Psoas muscle (tissue), 8 donors: ENCODE measurements at places on chromosomes 4 and X.

GRCh38 chr4:183541010-183541751 is 36.3 kb downstream of the ING2 start:
- no peaks in the 10 kb centered on the region for H3K4me1 ChIP-seq
- H3K27me3 ChIP-seq, result no peaks in the 10 kb centered on the region
- no peak overlapping the region for H3K27ac ChIP-seq
- H3K36me3 ChIP-seq, result no peaks in the 10 kb centered on the region

DNA sequence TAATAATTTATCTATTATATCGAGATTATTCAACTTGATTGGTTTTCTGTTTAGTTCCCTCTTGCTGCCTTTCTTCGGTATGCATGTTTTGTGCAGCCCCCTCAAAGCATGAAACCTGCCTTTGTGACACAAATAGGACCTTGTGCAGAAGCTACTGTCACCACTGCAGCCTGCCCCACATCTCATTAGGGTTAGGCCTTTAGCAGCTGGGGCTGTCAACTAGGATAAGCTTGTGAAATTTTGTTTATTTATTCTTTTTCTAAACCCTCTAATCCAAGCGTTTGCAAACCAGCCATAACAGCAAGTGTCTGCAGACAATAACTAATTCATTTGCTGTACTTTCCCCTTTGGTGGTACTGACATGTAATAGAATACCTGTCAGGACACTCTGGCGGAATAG is 258.9 kb downstream of the RCHY1 start:
- no peaks in the 10 kb centered on the region for H3K27me3 ChIP-seq
- H3K27ac ChIP-seq, result no peak overlapping the region
- no peaks in the 10 kb centered on the region for H3K4me1 ChIP-seq

DNA sequence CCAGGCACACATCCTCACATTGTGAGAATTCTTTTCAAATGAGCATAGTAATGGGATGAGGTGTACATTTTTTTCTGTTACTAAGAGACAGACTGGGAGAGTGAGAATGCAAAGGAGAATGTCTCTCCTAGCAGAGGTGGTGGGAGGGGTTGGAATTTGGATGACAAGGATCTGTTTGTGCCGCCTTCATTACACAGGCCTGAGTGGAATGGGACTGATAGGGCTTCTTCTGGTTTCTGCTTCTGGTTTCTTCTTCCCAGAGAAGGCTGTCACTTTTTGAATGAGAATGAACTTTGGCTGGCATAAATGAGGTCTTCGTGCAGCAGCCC is 55.4 kb downstream of the C4orf51 start:
- DNase-seq, result no peak
- H3K36me3 ChIP-seq, result no peaks in the 10 kb centered on the region
- peaks cover 40% of the 10 kb centered on the region for H3K4me1 ChIP-seq
- peak overlapping the region; percentile 98 for H3K27ac ChIP-seq

DNA sequence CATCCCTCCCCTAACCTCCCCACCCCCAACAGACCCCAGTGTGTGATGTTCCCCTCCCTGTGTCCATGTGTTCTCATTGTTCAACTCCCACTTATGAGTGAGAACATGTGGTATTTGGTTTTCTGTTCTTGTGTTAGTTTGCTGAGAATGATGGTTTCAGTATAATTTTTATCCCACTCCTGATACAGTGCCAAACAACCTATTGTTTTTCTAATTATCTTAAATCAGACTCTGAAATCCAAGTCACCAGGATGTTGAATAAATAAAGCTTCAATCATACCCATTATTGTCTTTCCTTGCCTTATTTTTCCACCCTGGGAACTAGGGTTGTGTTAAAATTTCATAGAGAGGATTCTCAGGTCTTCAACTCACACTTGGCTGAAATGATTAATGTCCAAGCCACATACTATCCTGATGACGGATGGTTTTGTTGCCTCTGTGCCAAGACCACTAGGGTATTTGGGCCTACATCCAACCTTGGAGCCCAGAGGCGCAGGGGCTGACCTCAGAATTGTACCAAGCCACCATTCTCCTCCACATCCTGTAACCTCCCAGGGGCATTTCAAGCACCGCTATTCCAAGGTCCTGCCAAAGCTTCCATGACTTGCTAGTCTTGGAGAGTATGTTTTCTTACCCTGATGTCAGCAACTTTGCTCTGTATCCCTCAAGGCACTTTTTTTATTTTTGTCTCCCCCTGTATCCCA is 332.4 kb downstream of the ARHGAP24 start:
- peaks cover 12% of the 10 kb centered on the region for H3K4me1 ChIP-seq
- peak overlapping the region; percentile 11 for H3K27ac ChIP-seq
- no peak overlapping the region for H3K4me3 ChIP-seq
- no peaks in the 10 kb centered on the region for H3K36me3 ChIP-seq

GRCh38 chr4:41471126-41472071 is 66.6 kb upstream of the LIMCH1 start:
- H3K27me3 ChIP-seq, result no peaks in the 10 kb centered on the region
- DNase-seq, result no peak
- H3K27ac ChIP-seq, result peak overlapping the region; percentile 60
- peak overlapping the region; percentile 43 for H3K4me3 ChIP-seq
- peaks cover 31% of the 10 kb centered on the region for H3K4me1 ChIP-seq
- H3K36me3 ChIP-seq, result no peaks in the 10 kb centered on the region

- H3K4me3 ChIP-seq, result no peak overlapping the region
- no peaks in the 10 kb centered on the region for H3K36me3 ChIP-seq
- H3K27ac ChIP-seq, result no peak overlapping the region
- no peaks in the 10 kb centered on the region for H3K4me1 ChIP-seq
- no peaks in the 10 kb centered on the region for H3K27me3 ChIP-seq
These were observed 37.1 kb downstream of the LGI2 start for GRCh38 chr4:24993551-24994080.

DNA sequence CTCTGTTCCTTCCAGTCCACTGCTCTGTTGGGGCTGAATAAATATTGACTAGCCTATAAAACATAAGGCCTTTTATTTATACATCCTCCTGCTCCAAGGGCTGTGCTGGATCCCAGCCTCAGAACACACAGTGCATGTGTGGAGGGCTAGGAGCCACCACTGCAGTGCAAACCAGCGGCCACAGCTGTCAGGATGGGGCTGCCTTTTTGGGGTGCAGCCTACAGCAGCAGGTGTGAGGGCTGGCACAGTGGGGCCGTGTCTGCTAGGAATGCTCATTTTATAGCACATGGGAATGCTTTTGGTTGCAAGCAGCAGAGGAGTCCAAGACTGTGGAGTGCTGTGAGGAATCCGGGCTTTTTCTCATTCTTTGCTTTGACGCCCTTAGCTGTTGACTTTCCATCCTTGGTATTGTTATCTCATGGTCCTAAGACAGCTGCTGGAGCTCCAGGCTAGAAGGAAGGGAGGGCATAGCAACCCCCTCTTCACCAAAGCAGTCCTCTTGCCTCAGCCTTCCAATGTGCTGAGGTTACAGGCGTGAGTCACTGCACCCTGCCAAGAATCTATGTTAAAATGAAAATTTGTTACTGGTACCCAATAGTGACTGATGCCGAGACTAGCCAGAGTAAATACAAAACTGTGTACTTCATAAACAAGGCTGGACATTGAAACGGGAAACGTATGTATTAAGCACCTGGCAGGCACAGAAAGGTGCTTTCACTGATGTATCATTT is 334.3 kb upstream of the GATB start:
- H3K4me1 ChIP-seq, result no peaks in the 10 kb centered on the region
- H3K36me3 ChIP-seq, result no peaks in the 10 kb centered on the region
- H3K4me3 ChIP-seq, result no peak overlapping the region
- DNase-seq, result no peak
- no peak overlapping the region for H3K27ac ChIP-seq

- DNase-seq, result no peak
- no peak overlapping the region for H3K4me3 ChIP-seq
- H3K27me3 ChIP-seq, result no peaks in the 10 kb centered on the region
- H3K36me3 ChIP-seq, result no peaks in the 10 kb centered on the region
These were observed 1496.8 kb downstream of the RPA4 start for GRCh38 chrX:98380556-98380955.

GRCh38 chr4:109967798-109968520 is 55.3 kb downstream of the EGF start:
- no peaks in the 10 kb centered on the region for H3K27me3 ChIP-seq
- peaks cover 73% of the 10 kb centered on the region for H3K36me3 ChIP-seq
- no peaks in the 10 kb centered on the region for H3K4me1 ChIP-seq

GRCh38 chrX:34586936-34587335 is 70.1 kb downstream of the TMEM47 start:
- no peak overlapping the region for H3K4me3 ChIP-seq
- H3K27ac ChIP-seq, result no peak overlapping the region
- DNase-seq, result no peak
- H3K27me3 ChIP-seq, result peaks cover 4% of the 10 kb centered on the region

GRCh38 chrX:141176586-141177451 is at the start of gene LDOC1:
TSS of gene LDOC1 (minus strand) at chrX:141177129. CDS start at chrX:141177021, 108 bp downstream.
- peak within 1 kb of the TSS; percentile 63 for H3K4me3 ChIP-seq
- DNase-seq, result peak; percentile 80
- peaks cover 11% of the 10 kb centered on the region for H3K27me3 ChIP-seq
- no peak within 1 kb of the TSS for H3K27ac ChIP-seq

DNA sequence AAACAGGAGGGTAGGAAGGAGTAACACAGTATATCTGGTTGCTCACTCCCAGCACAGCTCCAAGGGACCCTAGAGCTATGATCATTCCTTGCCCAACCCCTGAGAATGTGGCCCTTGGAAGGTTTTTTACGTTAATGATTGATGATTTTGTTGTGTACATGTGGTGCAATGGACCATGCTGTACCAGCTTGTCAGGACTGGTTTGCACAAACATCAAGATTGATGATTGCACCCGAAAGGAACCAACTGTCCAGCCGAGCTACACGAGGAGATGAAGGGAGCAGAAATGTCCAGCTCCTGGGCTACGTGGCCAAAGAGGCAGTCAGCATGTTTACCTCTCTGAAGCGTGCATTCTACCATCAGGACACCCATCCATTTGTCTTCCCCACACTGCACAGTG is 83.2 kb upstream of the USP9X start:
- H3K4me1 ChIP-seq, result no peaks in the 10 kb centered on the region
- no peaks in the 10 kb centered on the region for H3K36me3 ChIP-seq
- H3K4me3 ChIP-seq, result no peak overlapping the region
- H3K27me3 ChIP-seq, result no peaks in the 10 kb centered on the region

- no peaks in the 10 kb centered on the region for H3K27me3 ChIP-seq
- DNase-seq, result no peak
- peaks cover 29% of the 10 kb centered on the region for H3K4me1 ChIP-seq
- H3K4me3 ChIP-seq, result no peak overlapping the region
- H3K27ac ChIP-seq, result peak overlapping the region; percentile 79
- peaks cover 14% of the 10 kb centered on the region for H3K36me3 ChIP-seq
These were observed 31.1 kb upstream of the TBC1D14 start for GRCh38 chr4:6878451-6879059.

GRCh38 chrX:105168577-105168976 is 51.9 kb downstream of the TEX13A start:
- no peaks in the 10 kb centered on the region for H3K27me3 ChIP-seq
- no peak for DNase-seq
- H3K36me3 ChIP-seq, result no peaks in the 10 kb centered on the region
- no peak overlapping the region for H3K4me3 ChIP-seq

DNA sequence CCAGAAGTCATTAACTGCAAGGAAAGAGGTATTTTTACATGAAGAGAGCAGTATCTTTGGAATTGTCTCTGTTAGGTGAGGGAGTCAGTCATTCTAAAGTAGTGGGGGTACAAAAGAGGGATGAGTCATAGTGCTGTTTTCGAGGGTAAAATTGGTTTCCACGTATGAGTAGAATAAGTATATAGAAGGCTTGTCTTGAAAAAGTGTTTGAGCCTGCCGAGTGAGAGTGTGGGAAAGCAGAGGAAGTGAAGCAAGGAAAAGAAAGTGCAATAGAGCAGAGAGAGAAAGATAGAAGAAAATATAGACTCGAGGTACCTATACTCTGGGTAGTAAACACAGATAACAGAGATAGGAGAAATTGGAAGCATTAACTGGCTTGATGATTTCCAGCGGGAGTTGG is 696.4 kb downstream of the DMD start:
- no peak for DNase-seq
- H3K27me3 ChIP-seq, result no peaks in the 10 kb centered on the region
- H3K4me3 ChIP-seq, result no peak overlapping the region
- H3K27ac ChIP-seq, result no peak overlapping the region
- no peaks in the 10 kb centered on the region for H3K36me3 ChIP-seq
- no peaks in the 10 kb centered on the region for H3K4me1 ChIP-seq

- H3K4me3 ChIP-seq, result no peak overlapping the region
- H3K4me1 ChIP-seq, result no peaks in the 10 kb centered on the region
- no peaks in the 10 kb centered on the region for H3K36me3 ChIP-seq
- H3K27me3 ChIP-seq, result no peaks in the 10 kb centered on the region
- H3K27ac ChIP-seq, result no peak overlapping the region
- peak; percentile 54 for DNase-seq
These were observed 24.8 kb upstream of the EOLA2 start for GRCh38 chrX:149962859-149963757.

DNA sequence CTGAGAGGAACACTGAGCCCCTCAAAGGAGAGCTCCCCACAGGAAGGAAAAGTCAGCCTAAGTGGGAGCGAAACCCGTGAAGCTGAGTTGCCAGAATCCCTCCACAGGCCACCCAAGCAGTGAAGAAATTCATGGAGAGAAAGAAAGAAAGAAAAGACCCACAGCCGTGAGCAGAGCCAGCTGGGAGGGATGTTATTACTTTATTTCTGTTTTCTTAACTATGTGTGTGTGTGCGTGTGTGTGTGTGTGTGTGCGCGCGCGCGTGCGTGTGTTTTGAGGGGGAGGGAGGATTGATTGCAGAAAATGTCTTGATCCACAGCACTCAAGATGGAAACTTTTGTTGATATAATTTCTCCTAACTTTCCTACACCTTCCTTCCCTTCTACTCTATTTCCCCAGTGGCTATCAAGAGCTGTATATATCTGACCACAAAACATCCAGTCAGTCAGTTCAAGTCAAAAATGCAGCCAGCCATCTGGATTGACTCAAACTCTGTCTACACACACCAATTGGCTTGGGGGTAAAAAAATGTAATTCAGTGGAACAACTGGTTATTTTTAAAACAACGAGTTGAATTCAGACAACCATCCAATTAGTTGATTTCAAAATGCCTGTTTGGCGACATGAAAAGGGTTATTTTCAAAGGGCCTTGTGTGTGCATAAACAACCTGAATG is 13.8 kb upstream of the GPC3 start:
- H3K27ac ChIP-seq, result no peak overlapping the region
- no peak for DNase-seq
- H3K4me3 ChIP-seq, result no peak overlapping the region
- H3K27me3 ChIP-seq, result no peaks in the 10 kb centered on the region
- no peaks in the 10 kb centered on the region for H3K36me3 ChIP-seq

GRCh38 chr4:186249785-186250754 is 15.9 kb upstream of the F11 start:
- no peak overlapping the region for H3K27ac ChIP-seq
- no peaks in the 10 kb centered on the region for H3K4me1 ChIP-seq
- H3K4me3 ChIP-seq, result no peak overlapping the region
- no peak for DNase-seq
- peaks cover 6% of the 10 kb centered on the region for H3K36me3 ChIP-seq

GRCh38 chr4:20570981-20571715 is 129.1 kb upstream of the PACRGL start:
- no peaks in the 10 kb centered on the region for H3K4me1 ChIP-seq
- no peak overlapping the region for H3K27ac ChIP-seq
- H3K36me3 ChIP-seq, result no peaks in the 10 kb centered on the region
- no peak overlapping the region for H3K4me3 ChIP-seq
- H3K27me3 ChIP-seq, result no peaks in the 10 kb centered on the region
